Cortex of kidney (tissue), 1 donor: ENCODE measurements at places on chromosomes 6 and 20.

DNA sequence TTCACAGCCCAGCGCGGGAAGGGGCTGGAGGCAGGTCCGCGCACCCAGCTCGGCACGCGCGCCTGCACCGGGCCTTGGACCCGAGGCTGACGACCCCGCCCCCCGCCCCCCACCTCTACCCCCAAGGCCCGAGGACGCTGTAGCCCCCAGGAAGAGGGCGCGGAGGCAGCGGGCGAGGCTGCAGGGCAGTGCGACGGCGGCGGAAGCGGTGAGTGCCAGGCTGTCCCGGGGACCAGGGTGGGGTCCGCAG is 1.2 kb downstream of the LIME1 start:
- DNase-seq: no peak

DNA sequence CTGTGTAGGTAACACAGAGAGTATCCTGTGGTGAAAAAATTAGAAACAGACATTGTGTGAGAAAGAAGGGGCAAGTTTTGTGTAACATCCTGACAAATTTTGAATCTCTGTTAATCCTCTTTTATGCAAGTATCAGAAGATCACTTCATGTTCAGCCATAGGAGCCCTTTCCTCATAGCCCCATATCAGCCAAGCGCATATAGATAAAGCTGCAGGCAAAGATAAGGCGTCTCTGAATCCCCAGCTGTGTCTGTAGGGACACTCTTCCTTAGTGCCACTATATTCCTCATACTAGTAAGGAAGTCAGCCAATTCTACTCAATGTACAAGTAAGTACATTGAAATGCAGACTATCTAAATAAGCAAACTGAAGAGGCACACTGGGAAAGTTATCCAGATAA is 22.3 kb downstream of the HTR1E start:
- DNase-seq: no peak

DNA sequence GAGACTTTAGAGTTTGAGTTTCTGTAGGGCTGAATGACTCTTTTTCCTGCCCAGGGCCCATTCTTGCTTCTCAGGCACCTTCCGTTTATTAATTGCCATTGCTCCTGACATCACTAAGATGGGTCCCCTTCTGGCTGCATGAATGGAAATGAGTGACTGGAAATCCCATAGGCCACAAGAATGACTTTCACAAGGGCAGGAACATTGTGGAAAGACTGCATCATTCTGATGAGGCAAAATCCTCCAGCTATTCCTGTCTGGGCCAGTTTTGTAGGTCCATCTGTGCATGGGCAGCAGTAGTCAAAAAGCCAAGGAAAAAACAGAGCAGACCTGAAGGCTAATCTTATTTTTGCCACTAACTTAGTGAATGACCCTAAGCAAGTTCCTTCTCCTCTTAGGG is 19.3 kb downstream of the TMEM74B start:
- no peak for DNase-seq

- no peak for DNase-seq
Measured at GRCh38 chr6:157514659-157515496, 133.9 kb downstream of the ZDHHC14 start.

DNA sequence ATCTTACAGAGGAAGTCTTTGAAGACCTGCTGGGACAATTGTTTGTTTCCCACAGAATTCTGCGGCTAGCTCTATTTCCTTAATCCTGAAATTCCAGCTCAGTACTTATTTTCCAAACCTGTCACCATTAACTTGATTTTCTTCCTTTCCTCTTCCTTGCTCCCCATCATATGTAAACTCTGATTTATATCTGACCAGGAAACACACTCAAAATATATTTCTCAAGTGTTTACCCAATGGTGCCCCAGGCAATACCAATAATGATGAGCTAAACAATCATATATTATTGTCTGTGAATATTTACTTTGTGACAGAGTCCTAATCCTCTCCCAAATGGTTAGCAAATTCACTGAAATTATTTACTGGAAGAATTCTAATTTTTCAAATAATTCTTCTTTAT is 597.3 kb downstream of the PKHD1 start:
- no peak for DNase-seq

- DNase-seq: no peak
Measured at GRCh38 chr6:15522026-15522425, 140.8 kb downstream of the DTNBP1 start.

DNA sequence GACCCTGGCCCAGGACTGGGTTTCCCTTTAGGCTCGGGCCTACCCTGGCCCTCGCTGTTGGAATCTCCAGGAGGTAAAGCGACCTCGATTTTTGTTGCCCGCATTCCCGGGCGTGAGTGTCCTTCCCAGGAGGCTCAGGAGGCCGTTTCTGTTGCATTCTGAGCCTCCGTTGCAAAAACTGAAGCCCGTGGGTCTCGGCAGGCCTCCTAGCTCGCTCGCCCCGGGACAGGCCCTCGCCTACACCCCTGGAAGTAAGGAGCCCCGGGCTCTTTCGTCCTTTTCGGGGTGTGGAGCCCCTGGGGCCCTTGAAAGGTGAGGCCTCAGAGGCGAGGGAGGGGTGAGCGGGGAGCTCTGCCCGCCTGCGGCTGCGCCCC is 2.3 kb downstream of the NR2E1 start:
- no peak for DNase-seq

DNA sequence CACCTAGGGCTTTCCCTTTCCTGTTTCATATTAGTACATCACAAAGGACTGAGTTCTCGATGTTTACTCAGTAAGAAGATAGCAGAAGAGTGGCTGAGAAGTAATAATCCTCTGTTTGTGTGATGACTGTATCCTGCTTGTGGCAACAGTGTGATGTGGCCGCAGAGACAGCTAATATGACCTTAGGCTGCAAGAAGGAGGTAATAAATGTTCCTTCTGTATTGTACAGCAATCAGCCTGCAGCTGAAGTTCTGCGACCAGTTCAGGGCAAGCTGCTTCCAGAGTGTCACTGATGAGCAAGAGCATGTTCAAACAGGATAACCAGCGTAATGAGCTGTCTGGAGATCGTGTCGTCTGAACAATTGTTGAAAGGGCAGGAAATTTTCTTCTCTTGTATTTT is 70.9 kb downstream of the OPN5 start:
- no peak for DNase-seq

- DNase-seq: no peak
Measured at GRCh38 chr6:29525311-29525639, 34.3 kb downstream of the UBD start.

GRCh38 chr20:48802647-48803046 is 25.2 kb downstream of the PREX1 start:
- no peak for DNase-seq

DNA sequence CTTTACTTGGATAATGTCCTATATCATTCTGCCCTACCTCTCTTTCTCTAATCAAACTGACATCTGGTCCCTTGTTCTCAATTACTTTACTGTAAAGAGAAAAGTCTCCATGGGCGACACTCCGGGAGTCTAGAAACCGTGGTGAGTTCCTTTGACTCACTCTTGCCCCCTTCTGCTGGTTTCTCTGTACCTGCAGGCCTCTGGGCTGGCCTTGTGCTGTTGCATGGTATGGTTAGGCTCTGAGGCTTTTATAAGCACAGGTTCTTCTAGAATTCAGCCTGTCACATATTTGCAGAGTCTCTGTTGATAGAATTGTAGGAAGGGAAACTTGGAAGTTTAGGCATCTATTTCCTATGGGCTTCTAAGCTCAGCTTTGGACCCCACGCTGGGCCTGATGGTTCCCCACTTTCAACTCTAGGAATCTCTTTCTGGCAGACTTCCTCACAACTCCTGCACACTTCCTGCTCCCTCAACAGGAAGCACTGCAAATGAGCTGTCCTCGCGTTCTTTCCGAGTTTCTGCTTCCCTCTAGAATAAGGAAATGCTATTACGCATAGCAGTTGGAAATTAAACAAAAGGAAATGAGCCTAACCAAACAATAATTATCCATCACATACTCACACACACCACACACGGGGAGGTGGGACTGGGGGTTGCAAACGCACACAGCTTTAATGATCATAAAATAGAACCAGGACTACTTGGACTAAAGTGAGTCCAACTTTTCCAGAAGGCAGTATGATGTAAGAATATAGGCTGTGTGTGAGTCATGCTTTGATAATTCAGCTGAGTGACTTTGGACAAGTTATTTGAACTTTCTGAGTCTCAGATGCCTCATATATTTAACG is 683.3 kb downstream of the QKI start:
- DNase-seq: no peak

- DNase-seq: no peak
Measured at GRCh38 chr20:39909447-39909846, 779.6 kb downstream of the MAFB start.

DNA sequence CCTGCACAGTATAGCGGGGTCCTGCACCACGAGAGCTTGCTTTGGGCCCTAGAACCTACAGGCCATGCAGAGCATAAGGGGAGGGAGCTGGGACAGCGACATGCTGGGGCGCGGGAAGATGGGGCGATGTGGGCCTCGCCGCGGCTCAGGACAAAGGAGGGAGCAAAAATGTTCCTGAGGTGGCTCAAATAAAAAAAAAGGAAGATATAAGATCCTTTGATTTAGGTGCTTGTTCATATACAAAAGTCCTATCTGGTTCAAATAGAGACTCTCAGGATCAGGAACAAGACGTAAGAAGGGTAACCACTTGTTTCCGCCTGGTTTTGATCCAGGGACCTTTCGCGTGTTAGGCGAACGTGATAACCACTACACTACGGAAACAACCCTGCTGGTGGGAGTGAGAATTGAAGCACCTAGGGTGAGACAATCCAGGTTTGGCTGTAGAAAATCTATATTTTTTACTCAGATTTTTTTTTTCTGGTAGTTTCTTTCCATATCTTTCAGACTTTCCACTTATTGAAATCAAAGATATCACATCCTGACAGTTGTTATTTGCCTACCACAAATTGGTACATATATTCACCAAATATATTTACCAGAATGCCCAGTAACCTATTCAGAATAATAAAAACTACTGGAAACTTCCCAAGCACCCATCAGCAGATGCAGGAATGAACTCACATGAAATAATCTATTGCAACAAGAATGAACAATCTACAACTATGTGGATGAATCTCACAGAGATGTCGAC is 177.9 kb upstream of the ZNF184 start:
- DNase-seq: no peak

- DNase-seq: no peak
Measured at GRCh38 chr6:53336070-53336469, 12.7 kb downstream of the ELOVL5 start.

DNA sequence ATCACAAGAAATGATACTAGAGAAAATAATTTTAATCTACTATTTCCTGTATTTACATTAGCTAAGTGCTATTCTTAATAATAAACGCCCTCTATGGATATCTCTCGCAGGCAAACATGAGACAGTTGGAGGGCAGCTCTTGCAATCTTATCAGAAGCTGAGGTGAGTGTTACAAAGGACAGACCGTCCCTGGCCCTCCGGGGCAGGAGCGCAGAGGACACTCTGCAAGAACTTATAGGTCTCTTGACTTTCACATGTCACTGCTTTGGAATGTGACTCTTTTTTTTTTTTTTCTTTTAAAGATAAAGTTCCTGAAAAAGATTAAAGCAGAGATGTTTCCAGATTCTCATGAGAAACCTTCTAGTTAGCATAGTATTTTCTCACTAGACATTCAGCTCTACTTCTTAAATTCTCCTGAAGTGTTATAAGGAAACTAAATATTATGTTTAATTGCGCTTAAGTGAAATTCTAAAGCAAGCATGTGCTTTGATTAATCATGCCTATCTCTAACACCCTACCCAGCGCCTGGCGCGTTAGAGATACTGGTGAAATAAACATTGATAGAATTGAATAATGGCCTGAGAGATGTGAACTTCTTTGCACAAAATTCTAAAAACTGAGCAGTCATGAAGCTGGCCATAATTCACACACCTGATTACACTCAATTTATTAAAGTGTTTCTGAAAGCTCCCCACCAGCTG is 57.4 kb downstream of the SYTL3 start:
- no peak for DNase-seq

DNA sequence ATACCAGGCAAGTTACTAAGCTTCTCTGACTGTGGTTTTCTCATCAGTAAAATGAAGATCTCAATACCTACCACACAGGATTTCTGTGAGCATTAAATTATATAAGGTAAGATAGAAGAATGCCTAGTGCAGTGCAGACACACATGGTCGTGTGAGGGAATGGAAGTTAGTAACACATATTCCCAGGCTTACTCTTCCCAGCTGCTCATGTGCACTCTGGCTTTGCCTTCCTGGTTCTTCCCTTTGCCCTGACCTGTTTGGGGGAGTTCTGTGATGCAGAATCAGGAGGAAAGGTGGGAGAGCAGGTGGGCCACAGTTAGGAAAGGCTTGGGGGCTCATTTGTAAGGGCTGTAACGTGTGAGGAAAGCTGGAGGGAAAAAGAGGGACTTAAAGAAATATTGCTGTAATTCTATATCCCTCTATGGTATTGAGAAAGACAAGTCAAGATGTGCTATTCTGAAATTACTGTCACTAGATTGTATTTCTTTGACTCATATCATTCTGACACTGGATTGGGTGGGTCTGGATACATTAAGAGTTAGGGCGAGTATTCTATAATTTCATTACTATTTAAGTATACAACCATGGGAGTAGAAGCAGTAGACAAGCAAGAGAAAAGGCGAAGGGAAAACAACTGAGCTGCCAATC is 47.7 kb downstream of the FYN start:
- no peak for DNase-seq

DNA sequence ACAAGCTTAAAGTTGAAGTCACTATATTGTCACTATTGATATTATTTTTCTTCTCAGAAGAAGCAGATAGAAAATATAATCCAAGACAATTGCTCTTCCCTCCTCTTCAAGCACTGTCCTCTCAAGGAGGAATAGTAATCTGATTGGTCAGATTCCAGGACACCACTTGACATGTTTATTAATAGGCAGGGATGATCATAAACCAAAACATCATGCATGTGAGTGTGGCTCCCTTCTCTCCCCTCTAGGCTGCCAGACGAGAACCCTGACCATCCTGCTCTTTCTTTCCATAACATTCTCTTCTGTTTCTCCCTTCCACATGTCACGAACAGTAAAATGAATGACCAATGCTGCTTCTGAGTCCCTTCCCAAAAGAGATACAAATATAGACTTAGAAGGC is 7.5 kb downstream of the ATG5 start:
- DNase-seq: no peak

DNA sequence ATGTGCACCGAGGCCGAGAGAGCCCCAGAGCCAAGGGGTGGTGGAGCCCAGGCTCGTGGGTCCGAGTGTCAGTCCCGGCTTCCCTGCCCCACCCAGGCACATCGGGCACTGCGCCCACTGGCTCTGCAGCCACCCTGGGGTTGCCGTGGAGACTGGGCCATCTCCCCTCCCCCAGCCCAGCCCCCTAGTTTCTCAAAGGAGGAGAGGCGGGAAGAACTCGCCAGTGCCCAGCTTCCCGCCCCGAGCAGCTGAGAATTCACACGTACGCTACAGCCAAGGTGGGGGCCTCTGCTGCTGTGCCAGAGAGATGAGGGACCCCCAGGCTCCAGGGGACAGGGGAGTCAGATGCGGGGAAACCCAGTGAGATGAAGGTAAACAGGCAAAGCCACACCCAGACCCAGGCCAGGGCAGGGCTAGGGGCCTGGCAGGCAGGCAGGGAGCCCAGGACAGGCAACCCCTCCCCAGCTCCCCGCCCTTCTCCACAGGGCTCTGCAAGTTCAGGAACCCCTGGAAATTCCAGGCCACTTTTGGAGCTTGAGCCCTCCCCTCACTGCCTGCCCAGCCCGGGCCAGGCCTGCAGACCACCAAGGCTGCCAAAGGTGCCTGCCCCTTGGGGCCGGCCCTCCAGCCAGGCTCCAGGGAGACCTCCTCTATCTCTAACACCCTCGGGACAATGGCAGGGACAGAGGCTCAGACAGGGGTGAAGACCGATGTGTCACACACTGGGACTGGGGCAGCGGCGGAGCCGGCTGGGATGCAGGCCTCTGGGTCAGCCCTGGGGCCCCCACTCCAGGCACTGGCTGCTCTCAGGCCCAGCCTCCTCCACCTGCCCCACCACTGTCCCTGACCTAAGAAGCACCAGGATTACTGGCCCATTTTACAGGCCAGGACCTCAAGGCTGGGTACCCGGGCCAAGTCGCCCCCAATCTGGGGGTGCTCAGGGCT is 6.0 kb downstream of the LAMA5 start:
- DNase-seq: no peak
